ENCODE measurements at places on chromosomes 6 and 20. TPM values are rescaled to one million over a fixed set of nuclear protein-coding genes. Genes with fewer than 3 reads are reported as not detected.

DNA sequence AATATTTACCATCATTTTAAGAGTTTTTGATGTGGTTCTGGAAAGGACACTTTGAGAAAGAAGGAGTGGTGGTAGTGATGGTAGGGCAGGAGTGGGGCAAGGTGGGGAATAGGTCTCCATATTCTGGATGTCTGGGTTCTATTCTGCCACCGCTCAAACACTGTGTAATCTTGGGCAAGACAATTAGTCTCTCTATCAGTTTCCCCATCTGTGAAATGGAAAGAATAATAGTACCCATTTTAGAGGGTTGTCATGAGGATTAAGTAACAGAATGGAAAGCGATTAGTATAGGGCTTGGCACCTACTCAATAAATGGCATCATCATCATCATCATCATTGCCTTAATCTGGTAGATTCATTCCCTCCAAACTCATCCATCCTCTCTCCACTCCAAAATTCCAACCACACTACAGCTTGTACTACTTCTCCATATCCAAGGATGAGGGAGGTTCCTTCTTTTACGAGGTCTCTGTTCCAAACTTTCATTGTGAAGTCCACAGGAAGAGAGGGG lies 982 bp upstream of the GGT7 start:
- no peak for DNase-seq
- peaks cover 5% of the 10 kb centered on the region for H3K36me3 ChIP-seq
- no peak overlapping the region for H3K27ac ChIP-seq
- peaks cover 17% of the 10 kb centered on the region for H3K27me3 ChIP-seq
- no peak overlapping the region for H3K4me3 ChIP-seq

- H3K27me3 ChIP-seq, result no peaks in the 10 kb centered on the region
- DNase-seq, result no peak
- no peaks in the 10 kb centered on the region for H3K36me3 ChIP-seq
- peaks cover 4% of the 10 kb centered on the region for H3K4me1 ChIP-seq
These were observed 61.1 kb upstream of the SCAF8 start for GRCh38 chr6:154672086-154672485.

Gene ARFGEF3
- 10.3 TPM for total RNA-seq

DNA sequence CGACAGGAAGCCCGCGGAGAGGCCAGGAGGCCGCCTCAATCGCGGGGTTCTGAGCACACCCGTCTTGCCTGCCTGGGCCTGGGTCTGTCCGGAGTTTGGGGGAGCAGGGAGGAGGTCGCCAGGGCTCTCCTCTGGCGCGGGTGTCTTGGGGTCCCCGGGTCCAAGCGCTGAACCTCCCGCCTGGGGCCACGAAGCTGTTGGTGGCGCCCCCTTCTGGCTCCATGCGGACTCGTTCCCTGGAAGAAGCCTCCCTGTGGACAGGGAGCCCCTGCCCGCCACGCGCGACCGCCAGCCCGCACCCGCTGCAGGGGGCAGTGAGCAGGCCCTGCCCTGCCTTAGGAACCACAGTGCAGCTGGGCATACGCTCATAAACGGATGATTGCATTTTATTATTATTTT lies 44.7 kb downstream of the MCUR1 start:
- no peaks in the 10 kb centered on the region for H3K36me3 ChIP-seq
- peak; percentile 70 for DNase-seq
- no peak overlapping the region for H3K4me3 ChIP-seq

DNA sequence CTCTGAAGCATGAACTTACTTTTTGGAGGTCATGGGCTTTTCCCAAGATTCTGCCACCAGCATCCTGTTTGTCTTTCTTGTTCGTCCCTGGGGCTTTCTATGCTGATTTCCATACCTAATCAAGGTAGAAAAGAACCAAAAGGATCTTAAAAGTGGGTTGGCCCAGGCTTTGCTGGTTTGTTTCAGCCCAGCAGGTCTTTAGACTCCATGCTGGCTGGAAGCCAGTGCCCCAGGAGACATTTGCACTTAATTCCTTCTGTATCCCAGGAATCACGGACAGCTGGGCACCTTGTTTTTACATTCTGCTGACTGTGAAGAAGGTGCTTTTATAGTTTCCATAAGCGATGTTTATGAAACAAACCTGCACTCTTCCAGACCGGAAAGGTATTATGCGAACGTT lies 195.9 kb downstream of the CDH4 start:
- H3K27ac ChIP-seq, result no peak overlapping the region
- H3K4me1 ChIP-seq, result peaks cover 16% of the 10 kb centered on the region
- no peaks in the 10 kb centered on the region for H3K27me3 ChIP-seq
- peak overlapping the region; percentile 12 for H3K4me3 ChIP-seq
- peak; percentile 70 for DNase-seq

DNA sequence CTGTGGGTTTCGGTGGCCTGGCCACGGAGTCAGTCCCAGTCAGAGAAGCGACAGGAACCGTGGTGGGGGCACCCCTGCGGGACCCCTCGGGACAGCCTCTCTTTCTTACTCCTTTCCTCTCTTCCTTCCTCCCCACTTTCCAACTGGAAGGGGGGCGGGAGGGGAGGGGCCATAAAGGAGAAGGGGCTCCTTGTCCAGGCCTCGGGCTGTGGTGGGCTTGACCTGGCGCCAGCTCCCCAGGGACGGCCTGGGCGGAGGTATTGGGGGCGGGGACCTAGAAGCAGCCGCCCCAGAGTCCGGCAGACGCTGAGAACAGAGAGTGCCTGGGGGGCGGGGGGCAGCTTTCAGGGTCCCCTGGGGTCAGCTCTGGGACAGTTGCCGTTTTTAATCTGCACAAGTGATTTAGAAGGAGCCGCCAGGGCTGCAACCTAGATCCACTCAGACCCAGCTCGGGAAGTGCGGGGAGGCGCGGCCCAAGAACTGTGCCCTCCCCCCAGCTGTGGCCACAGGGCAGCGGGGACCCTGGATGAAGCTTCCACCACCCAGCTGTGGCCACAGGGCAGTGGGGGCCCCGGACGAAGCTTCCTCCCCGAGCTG lies 6.4 kb upstream of the ABHD16B start:
- H3K27ac ChIP-seq, result no peak overlapping the region
- H3K36me3 ChIP-seq, result no peaks in the 10 kb centered on the region
- H3K4me3 ChIP-seq, result no peak overlapping the region
- H3K4me1 ChIP-seq, result peaks cover 4% of the 10 kb centered on the region
- no peaks in the 10 kb centered on the region for H3K27me3 ChIP-seq

Gene CCDC170
- total RNA-seq, result 3.3 TPM

Gene SPATS1
- total RNA-seq, result not detected

DNA sequence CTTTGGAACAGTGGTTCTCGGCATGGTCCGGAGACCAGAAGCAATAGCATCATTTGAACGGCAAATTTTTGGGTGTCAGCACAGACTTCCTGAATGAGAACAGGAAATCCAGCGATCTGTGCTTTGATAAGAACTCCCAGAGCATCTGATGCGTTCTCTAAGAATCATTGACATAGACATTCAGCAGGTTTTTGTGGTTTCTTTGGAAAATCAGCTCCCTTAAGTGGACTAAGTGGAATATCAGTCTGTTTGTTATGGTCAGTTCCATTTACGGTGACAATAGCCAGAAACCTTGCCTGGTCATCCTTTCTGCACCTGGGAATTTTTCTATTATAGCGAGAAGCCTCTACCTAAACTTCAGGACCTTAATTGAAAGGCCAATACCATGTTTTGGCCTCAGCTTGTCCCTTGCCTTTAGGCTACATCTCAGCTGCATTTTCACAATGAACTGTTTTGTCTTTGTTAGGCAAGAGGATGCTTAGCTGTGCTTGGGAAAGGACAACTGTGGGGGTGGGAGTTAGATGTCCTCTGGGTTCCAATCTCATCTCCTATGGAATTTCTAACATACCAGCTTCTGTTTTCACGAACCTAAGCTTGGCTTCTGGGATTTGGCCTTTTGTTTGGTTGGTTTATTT lies 299.7 kb downstream of the CDKAL1 start:
- H3K27me3 ChIP-seq, result no peaks in the 10 kb centered on the region
- no peaks in the 10 kb centered on the region for H3K4me1 ChIP-seq
- H3K4me3 ChIP-seq, result no peak overlapping the region
- no peaks in the 10 kb centered on the region for H3K36me3 ChIP-seq
- no peak for DNase-seq

Gene MOXD1
- 1.3 TPM for total RNA-seq

DNA sequence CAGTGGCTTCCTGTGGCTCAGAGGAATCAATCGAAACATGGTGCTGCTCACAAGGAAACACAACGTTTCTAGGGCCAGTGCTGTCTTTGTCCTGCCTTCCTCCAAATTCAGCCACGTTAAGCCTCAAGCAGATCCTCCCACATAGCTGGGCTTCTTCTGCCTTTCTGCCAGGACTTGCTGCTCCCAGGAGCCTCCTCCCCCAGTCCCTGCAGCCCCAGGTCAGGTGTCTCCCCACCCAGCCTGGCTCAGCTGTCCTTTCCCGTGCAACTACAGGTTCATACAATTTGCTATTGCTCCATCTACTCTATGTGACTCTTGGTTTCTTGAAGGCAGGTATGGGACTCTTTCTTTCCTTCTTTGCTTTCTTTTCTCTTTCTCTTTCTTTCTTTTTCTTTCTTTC lies 215.3 kb upstream of the RNF24 start:
- no peak overlapping the region for H3K4me3 ChIP-seq
- H3K27ac ChIP-seq, result no peak overlapping the region
- H3K4me1 ChIP-seq, result no peaks in the 10 kb centered on the region
- H3K27me3 ChIP-seq, result no peaks in the 10 kb centered on the region
- no peak for DNase-seq

GRCh38 chr6:74346936-74347535 lies 651.0 kb downstream of the CD109 start:
- no peak overlapping the region for H3K27ac ChIP-seq
- no peaks in the 10 kb centered on the region for H3K4me1 ChIP-seq

DNA sequence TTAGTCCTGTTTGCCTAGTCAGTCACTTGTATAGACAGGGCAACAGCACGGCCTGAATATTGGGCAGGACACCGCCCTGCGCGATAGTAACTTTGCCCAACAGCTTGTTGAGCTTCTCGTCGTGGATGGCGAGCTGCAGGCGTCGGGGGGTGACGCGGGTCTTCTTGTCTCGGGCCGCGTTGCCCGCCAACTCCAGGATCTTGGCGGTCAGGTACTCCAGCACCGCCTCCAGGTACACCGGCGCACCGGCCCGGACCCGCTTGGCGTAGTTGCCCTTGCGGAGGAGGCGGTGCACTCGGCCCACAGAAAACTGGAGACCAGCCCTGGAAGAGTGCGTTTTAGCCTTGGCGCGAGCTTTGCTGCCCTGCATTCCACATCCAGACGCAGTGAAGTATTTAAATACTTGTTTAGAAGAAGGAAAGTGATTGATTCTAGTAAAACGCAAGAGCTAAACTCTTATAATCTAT lies 92.8 kb upstream of the BTN3A2 start:
- peak overlapping the region; percentile 72 for H3K27ac ChIP-seq
- H3K27me3 ChIP-seq, result no peaks in the 10 kb centered on the region
- peaks cover 4% of the 10 kb centered on the region for H3K4me1 ChIP-seq
- peak; percentile 89 for DNase-seq
- H3K4me3 ChIP-seq, result peak overlapping the region; percentile 91

DNA sequence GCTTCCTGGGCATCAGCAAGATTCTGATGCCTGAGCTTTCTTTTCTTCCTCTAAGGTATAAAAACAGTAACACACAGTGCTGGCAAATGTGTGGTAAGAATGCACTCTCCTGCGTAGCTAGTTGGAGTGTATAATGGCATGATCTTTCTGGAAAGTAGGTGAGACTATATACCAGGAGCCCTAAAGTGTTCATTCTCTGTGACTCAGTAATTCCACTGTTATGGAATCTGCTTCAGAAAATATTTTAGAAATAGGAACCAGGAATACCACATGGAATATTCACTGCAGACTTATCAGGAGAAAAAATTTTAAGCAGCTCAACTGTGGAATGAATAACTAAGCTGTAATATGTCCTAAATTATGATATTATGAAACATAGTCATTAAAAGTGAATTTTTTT lies 16.9 kb upstream of the CSE1L start:
- no peaks in the 10 kb centered on the region for H3K4me1 ChIP-seq
- peaks cover 70% of the 10 kb centered on the region for H3K36me3 ChIP-seq
- DNase-seq, result no peak

DNA sequence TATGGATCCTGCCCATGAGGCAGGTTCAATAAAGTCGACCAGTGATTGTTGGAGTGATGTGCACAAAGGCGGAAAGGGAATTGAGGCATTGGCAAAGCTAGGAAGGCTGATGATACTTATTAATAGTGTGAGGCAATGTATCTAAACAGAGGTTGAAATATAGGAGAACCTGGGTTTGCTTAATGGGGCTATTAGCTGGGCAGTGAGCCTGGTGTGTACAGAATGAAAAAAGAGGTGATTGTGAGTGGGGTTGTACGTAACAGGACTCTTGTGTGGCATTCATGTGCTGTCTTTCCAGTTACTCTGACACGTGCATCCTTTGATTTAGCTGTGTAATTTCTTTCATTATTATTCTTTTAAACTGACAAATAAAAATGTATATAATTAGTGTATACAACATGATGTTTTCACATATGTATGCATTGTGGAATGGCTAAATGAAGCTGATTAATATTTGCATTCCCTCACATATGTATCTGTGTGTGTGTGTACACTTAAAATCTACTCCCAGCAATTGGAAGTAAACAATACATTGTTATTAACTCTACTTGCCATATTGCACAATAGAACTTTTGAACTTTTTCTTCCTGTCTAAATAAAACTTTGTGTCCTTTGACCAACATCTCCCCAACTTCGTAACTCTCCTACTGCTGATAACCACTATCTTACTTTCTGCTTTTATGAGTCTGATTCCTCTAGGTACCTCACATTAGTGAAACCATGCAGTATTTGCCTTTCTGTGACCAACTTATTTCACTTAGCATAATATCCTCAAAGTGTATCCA lies 220.5 kb upstream of the SLC35B3 start:
- no peaks in the 10 kb centered on the region for H3K4me1 ChIP-seq
- no peak overlapping the region for H3K4me3 ChIP-seq
- H3K27me3 ChIP-seq, result no peaks in the 10 kb centered on the region
- no peak for DNase-seq
- H3K36me3 ChIP-seq, result no peaks in the 10 kb centered on the region

GRCh38 chr20:19433371-19434350 lies 221.2 kb downstream of the SLC24A3 start:
- peaks cover 33% of the 10 kb centered on the region for H3K4me1 ChIP-seq
- DNase-seq, result no peak
- H3K27me3 ChIP-seq, result no peaks in the 10 kb centered on the region
- H3K4me3 ChIP-seq, result no peak overlapping the region

- H3K4me3 ChIP-seq, result peak overlapping the region; percentile 88
- no peaks in the 10 kb centered on the region for H3K4me1 ChIP-seq
- H3K36me3 ChIP-seq, result no peaks in the 10 kb centered on the region
- peaks cover 85% of the 10 kb centered on the region for H3K27me3 ChIP-seq
- DNase-seq, result no peak
- no peak overlapping the region for H3K27ac ChIP-seq
These were observed 98.0 kb downstream of the TRIM27 start for GRCh38 chr6:28825732-28826293.

- H3K4me3 ChIP-seq, result no peak overlapping the region
- no peaks in the 10 kb centered on the region for H3K36me3 ChIP-seq
- no peaks in the 10 kb centered on the region for H3K27me3 ChIP-seq
- H3K4me1 ChIP-seq, result no peaks in the 10 kb centered on the region
- no peak for DNase-seq
These were observed 16.1 kb upstream of the TSBP1 start for GRCh38 chr6:32387589-32388340.

Gene NMBR
- total RNA-seq, result not detected

Gene LHFPL5
- not detected for total RNA-seq
